ENCODE measurements at places on chromosomes 16 and 17.

- no peak for DNase-seq
Measured at GRCh38 chr17:542943-543342, 171.7 kb downstream of the VPS53 start.

DNA sequence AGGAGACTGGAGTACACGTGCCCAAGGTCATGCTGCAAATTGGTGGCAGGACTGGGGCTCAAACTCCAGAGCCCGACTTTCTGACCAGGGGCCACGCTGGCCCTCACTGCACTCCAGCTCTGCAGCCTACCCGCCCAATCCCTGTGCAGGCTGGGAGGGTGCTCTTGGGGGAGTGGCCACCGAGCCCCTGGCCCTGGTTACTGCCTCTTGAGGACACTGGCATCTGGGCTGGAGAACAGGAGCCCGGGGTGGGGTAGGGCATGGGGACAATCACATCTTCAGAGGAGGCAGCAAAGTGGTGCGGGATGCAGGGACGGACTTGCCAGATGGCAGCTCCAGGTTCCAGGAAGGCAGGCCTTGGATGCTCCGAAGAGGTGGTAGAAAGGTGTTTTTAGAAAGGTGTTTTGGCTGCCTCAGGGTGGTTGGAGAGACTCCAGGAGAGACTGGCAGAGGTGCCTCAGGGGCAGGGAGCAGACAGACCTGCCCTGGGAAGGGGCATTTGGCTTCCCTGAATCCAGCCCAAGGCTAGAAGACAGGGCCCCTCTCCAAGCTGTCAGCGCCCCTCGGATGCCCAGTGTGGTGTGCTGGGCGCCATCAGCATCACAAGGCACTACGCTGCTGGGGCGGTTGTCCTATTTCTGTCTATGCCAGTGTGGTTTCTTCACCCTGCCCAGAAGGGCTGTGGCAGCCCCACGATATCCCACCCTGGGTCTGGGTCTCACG, 220.6 kb downstream of the NTN1 start:
- no peak for DNase-seq

- no peak for DNase-seq
Measured at GRCh38 chr16:56268799-56269198, 77.5 kb downstream of the GNAO1 start.

DNA sequence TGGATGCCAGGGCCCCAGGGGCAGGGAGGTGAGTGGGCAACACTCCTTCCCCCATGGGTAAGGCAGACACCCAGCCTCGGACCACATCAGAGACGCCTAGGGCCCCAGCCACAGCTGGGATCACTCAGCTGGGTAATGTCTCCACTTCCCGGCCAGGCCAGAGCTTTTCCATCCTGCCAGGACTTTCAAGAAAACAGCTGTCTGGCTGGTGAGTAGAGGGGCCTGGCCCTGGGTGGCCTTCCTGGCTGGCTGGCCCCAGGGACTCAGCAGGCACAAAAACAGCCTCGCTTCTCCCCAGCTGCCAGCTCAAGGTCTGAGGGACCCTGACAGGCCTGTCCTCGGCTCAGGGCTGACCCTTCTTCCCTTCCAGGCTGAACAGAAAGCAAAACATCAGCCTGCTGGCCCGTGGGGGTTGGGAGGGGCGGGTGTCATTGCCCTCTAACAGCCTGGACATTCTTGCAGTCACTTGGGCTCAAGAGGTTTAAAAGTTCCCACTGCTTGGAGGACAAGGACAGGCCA, 45.3 kb upstream of the JPH3 start:
- DNase-seq: no peak

- DNase-seq: no peak
Measured at GRCh38 chr16:26712876-26713275, 353.9 kb upstream of the C16orf82 start.

GRCh38 chr17:40932608-40933007, 4.8 kb downstream of the KRT23 start:
- DNase-seq: no peak

- no peak for DNase-seq
Measured at GRCh38 chr17:41633556-41634199, 9.3 kb upstream of the KRT17 start.

DNA sequence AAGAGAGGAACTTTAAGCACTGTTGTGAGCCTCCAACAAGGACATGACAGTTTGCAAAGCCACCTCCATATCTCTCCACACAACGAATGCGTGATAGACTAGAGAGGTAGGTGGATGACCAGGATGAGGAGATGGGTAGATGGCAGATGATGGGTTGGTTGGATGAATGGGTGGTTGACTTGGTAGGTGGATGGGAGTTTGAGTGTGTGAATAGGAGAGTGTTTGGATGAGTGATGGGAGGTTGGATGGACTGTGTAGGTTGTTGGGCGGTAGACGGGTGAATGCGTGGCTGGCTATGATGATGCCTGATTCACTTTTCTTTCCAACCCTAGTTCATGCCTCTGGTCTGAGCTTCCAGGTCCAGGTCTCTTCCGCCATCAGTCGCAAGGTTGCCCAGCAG, 4.1 kb downstream of the CDH16 start:
- DNase-seq: no peak

DNA sequence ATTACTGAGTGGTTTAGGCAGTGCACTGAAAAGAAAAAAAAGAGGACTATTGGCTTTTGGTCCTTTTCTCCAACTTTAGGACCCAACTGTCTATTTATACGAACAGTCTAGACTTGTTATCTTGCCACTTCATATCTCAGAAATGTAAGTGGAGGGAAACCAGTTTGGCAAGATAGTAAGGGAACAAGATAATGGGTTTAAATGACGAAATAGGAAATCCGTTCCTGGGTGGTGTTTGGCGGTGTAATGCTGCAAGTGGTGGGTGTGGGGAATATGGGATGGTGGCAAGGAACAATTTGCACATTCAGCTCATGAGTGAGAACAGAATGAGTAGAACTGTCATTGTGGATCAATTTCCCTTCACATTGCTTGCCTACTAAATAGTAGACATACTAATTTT, 44.7 kb downstream of the GRB7 start:
- no peak for DNase-seq

- no peak for DNase-seq
Measured at GRCh38 chr16:82735186-82735585, 108.4 kb downstream of the CDH13 start.

DNA sequence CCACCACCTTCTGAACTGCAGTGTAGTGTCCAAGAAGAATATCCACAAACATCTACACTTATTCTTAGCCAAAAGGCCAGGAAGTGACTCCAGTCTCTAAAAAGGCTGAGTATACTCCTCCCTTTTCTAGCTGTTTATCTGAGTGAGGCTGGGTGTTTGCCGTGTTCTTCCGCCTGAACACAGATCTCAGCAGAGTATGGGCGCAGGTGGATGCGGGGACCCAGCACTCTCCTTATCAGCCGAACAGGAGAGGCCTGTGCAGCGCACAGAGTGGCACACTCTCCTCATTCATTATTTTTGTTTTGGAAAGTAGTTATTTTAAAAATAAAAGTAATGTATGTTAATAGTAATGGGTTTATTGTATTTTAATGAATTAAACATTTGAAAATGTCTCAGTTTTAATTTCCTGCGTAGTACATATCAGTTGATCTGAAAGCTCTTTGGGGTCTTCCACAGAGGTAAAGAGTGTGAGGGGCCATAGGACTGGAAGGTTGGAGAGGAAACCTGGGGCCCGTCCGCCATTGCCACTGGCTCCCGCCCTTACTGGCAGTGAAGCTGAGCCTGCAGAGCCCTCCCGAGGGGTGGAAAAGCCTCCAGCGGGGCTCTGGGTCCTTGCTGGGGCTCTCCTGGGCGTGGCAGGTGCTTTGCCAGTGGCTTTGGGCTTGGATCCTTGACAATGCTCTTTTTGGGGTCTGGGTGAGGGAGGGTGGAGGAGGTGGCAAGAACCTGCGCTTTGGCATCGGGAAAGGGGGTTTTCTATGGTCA, 53.8 kb downstream of the PDPK1 start:
- DNase-seq: no peak

- DNase-seq: no peak
Measured at GRCh38 chr16:20409398-20410120, at the start of gene ACSM5. Gene ACSM5, plus strand, starts transcription at chr16:20409534. Its CDS starts 1,951 bp downstream, at chr16:20411485.

DNA sequence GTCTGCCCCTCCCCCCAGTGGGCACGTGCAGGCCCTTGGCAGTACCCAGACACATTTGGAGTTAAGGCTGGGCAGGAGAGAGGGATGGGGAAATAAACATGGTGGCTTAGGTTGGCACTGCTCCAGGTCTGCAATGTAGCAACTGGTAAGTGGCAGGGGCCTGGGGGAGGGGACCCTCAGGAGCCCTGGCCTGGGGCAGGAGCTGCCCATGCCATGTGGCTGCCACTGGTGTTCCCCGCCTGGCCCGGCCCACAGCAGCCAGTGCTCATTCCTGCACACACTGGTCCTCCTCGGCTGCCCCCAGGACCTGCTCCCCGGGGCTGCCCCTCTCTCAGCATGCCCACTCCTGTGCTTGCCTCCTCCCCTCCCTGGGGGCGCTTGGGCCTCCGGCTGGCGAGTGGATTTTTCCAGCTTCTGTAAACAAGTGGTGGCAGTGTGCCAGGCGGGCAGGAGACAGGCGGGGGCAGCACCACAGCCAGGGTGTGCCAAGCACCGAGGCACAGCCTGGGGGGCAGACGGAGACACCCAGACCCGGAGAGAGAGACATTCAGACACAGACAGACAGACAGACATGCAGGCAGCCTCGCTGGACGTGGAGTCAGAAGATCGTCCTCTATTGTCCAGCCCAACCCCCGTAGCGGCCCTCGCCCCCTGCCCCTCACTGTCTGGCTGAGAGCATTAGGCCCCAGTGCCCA, 9.4 kb downstream of the THRA start:
- DNase-seq: no peak

- DNase-seq: no peak
Measured at GRCh38 chr16:89567656-89568594, 7.4 kb downstream of the RPL13 start.

- no peak for DNase-seq
Measured at GRCh38 chr17:60960398-60961065, 282.9 kb downstream of the BCAS3 start.

DNA sequence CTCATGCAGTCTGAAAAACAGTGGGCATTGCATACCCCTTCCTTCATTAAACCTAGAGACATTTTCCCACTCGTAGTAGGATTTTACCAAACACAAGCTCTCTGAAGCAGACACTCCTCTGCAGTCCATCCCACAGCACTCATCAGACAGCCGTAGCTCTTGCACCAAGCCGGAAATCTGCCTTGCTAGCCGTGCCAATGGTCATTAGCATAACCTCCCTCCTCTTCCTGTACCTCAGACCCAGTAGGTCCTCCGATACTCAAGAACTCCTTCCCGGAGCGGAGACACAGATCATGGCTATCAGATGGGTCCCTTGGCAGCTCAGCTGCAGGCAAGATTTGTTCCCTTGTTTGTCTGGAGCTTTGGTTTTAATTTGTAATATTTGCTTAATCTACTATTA, 483.1 kb upstream of the PSMD7 start:
- no peak for DNase-seq
